Left forelimb (tissue), 1 donor: ENCODE measurements at places on chromosomes 4 and X.

GRCh38 chr4:185096032-185096653 is 46.9 kb upstream of the SLC25A4 start:
- DNase-seq = no peak

DNA sequence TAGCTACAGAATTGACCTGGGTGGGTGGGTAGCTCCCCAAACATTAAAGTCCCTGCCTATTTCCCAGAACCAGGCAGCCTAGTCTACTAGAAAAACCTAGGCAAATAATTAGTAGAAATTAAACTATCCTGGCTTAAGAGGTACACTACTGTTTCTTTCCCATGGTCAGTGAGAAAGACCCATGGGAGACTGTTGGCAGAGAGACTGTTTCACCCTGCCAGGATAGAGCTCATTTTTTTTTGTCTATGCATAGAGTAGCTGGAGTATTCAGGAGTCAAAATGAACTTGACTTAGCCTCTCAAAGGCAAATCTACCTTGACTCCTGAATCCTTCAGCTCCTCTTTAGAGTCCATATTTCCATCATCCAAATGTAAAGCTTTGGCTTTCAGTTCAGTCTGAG is 107.0 kb upstream of the AR start:
- no peak for DNase-seq

- no peak for DNase-seq
Measured at GRCh38 chrX:122512561-122513072, 671.5 kb upstream of the GRIA3 start.

DNA sequence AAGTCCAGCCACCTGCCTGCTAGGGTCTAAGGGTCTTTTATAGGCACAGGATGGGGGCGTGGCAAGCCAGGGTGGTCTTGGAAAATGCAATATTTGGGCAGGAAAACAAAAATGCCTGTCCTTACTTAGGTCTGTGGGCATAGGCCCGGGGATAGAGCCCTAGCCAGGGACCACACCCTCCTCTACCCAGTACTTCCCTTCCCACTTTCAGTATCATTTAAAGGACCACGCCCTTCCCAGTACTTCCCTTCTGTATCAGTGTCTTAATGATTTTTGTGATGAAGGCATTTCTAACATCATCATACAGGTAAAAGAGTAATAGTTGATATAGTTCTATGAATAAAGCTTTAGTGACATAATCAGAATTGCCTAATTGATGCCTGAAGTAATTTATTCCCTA is 11.4 kb downstream of the BANK1 start:
- no peak for DNase-seq

DNA sequence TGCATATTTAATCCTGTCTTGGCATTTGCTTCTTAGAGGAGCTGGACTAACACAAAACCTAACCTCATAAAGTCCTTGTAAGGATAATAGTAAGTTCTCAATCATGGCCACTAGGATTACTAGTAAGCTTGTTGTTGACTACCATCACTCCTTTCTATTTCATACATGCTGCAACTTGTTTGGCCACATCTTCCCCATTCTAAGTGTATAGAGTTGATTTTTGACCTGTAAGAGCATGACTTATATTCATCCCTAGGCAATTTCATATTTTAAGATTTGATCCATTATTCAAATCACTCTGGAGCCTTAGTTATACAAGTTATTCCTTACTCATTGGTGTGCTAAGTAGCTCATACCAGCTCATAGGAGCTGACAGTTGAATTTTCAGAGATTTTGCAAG is 109.4 kb downstream of the EFHC2 start:
- no peak for DNase-seq

GRCh38 chrX:150084496-150085229 is 146.4 kb upstream of the EOLA2 start:
- DNase-seq = no peak

DNA sequence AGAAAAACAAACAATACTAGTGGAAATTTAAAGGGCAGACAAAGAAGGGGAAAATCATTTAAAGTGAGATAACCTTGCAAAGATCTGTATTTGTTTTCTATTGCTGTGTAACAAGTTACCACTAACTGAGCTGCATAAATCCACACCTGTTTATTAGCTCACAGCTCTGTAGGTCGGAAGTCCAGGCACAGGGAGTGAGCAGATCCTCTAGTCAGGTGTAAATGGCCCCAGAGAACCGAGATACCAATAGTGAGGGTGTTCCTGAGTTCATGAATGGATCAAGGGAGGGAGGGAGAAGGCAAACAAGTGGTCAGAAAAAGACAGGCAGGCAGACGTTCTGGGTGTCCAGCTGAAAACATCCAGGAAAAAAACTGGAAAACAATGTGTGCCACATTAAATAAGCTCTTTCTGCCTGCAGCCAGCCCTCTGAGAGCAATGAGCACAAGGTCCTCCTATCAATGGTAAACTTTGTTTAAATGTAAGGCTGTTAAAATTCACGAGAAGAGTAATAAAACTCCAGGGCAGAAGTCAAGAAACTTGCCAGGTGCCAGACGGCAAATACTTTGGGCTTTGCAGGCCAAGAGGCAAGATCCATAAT is 25.0 kb downstream of the ADGRA3 start:
- DNase-seq = no peak

- DNase-seq = no peak
Measured at GRCh38 chrX:87873347-87873941, 355.8 kb downstream of the KLHL4 start.

DNA sequence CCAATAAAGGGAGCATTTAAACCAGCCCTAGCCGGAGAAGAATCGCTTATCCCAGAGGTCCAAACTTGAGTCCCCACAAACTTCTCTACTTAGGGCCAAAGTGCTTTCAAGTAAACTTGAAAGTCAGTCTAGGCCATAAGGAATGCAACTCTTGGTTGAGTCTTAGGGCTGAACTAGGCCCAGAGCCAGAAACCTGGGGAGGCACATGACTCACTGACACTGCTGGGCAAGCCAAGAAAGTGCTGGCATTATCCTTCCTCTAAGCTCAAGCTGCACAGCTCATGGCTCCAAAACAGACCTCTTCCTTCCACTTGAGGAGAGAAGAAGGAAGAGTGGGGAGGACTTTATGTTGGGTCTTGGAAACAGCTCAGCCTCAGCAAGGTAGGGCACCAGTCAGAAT is 1257.3 kb upstream of the DIAPH2 start:
- DNase-seq = no peak

- DNase-seq = no peak
Measured at GRCh38 chr4:120682981-120683380, 239.5 kb downstream of the PRDM5 start.

DNA sequence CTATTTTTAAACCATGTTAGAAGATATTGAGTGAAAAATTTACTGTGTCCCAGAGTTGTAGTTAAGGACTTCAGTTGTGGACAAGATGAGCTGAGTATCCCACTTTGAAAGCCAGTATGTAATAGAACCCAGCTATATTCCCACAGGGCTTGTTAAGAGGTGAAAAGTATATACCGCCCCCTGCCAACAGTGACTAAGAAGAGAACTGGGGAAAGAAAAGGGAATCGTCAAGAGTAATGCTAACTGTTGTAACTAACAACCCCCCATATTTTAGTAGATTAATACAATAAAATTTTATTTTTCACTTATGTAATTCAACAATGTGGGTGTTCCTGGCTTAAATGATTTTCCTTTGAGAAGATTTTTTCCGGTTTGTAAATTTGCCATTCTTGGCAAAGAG is 250.4 kb upstream of the GIMD1 start:
- DNase-seq = no peak

- DNase-seq = no peak
Measured at GRCh38 chr4:38273407-38273806, 313.2 kb downstream of the PTTG2 start.

DNA sequence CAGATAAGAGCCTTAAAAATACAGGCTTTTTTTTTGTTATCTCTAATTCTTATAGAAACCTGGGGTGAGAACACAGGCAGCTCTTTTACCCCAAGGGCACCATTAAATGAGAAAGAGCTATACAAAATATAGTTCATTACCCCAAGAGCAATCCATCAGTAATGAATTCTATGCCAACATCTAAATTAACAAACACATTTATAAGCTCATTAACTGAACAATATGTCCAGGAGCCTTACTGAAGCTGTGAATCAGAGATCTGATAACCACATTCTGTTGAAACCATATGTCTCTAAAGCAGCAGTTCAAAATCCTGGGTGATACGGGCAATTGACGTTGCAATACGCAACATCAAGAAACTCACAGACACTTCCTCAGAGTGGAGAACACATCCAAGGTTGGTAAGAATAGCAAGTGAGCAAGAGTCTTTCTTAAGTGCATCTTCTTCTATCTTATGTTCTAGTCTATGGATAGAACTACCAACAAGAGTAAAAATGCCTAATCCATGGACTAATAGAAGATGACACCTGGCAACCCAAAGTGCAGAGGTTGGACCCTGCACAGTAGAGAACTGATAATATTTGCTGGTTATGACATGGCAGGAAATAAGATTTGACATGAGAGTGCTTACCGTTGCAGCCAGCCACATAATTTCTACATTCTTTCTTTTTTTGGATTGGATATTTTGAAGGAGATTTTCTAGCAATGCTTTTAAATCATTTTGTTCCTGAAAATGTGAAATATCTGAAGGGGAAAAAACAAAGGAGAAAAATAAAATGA is 449.3 kb downstream of the IL15 start:
- DNase-seq = no peak

GRCh38 chrX:145923376-145923775 is 105.7 kb downstream of the SLITRK2 start:
- no peak for DNase-seq

- no peak for DNase-seq
Measured at GRCh38 chr4:153138736-153139135, 65.5 kb upstream of the TRIM2 start.

DNA sequence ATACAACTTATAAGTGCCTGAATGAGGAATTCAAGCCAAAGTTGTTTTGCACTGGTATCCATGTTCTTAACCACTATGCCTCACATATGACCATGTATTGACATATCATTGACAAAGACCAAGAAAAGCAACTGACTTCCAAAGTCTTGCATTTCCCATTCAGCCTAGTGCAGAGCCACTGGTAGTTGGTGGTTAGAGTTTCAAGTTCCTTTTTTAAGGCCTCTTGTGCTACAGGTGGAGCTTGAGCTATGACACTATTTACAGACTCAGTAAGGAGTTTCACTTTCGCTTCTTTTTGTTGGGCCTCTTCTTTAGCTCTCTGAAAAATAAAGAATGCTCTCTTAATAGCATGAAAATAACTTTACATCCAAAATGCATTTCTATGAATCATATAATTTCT is 763.0 kb downstream of the DMD start:
- no peak for DNase-seq

GRCh38 chr4:99759346-99759984 is 57.2 kb upstream of the DAPP1 start:
- no peak for DNase-seq

DNA sequence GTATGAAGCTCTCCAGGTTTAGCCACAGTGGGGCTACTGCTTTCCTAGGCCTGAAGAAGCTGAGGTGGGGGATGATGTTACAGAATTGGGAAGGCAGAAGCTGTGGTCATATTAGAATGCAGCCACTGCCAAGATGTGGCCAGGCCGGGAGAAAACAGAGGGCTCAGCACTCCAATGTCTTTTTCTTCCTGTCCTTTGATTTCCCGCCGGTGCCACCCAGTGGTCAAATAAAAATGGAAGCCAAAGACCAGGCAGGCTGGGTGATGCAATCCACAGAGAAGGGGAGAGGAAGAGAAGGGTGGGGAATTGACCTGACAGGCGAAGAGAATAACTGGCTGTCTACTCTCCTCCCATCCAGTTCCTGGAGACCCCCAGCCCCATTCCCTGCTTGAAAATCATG is 94.9 kb upstream of the SHISA3 start:
- DNase-seq = no peak

GRCh38 chrX:120109378-120109777 is 6.3 kb downstream of the RHOXF1 start:
- DNase-seq = no peak

GRCh38 chr4:4995103-4995907 is 24.0 kb downstream of the CYTL1 start:
- peak; percentile 83 for DNase-seq

DNA sequence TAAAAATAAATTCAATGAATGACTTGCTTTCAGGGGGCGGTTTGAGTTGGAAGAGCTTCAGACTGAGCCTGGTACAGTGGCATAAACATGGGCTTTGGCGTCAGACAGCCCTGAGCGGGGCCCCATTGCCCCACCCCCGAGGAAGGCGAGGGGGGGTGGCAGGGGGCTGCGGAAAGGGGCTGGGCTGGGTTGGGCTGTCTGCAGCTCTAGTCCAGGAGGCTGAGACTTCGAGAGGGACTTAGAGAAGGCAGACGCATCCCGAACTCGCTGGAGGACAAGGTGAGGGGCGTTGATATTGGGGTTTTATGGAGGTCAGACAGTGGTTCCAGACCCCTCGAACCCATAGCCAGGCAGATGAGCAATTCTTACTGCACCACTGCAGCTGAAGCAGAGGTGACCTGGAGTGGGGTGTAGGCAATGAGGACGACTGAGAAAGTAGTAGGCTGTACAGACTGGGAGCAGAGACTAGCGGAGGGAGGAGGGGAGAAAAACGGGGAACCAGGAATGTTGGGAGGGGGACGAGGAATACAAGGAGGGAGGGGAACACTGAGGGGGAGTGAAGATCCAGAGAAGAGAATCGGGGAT is at the start of gene MAGED2:
Gene MAGED2 (plus strand): TSS at position 222 of the 585 bp plus-strand sequence. CDS start 1,587 bp downstream, outside the sequence.
- peak; percentile 75 for DNase-seq

GRCh38 chr4:94961420-94961819 is 203.7 kb downstream of the BMPR1B start:
- DNase-seq = no peak

DNA sequence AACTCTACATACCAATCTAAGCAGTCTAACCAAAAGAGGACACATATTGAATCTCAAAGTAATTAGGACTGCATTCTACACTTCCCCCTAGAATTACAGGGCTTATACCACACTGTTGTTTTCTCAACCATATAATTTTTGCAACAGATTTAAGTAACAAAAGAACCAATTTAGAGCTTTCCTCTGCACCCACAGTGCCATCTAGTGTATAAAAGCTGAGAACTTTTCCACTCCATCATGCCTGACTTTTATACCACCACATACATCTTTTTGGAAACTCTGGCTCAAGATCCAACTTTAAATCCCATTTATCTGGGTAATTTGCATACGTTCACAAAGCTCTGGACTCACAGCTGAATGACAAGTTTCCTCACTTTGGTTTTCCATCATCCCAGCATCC is 99.5 kb downstream of the EFHC2 start:
- DNase-seq = no peak

DNA sequence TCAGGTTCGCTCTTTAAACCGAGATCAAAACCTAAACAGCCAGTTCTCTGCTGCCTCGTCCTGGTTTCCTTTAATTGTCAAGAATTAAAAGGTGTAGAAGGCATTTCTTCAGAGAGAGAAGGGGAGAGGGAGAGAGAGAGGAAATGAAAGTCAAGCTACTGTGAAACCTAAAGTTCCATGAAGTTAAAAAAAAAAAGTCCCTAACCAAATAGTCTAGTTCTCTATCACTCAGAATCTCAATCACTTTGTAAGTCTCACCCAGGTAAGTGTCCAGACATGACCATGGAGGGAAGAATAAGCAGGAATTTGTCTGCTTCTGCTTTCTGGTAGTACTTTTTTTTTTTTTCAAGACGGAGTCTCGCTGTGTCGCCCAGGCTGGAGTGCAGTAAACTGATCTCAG is 18.8 kb upstream of the SMIM14 start:
- DNase-seq = no peak

GRCh38 chr4:8188085-8188484 is 11.0 kb upstream of the SH3TC1 start:
- no peak for DNase-seq

- DNase-seq = no peak
Measured at GRCh38 chrX:54157561-54157960, 25.5 kb downstream of the FAM120C start.

- DNase-seq = no peak
Measured at GRCh38 chrX:150683536-150684146, 9.6 kb upstream of the MTMR1 start.

GRCh38 chr4:112058433-112058832 is 86.8 kb upstream of the FAM241A start:
- DNase-seq = no peak

GRCh38 chr4:12926189-12927066 is 557.7 kb downstream of the RAB28 start:
- DNase-seq = no peak
